Dermis blood vessel endothelial cell (primary cell): ENCODE measurements at places on chromosomes 3 and 15. TPM values are rescaled to one million over a fixed set of nuclear protein-coding genes. Genes with fewer than 3 reads are reported as not detected.

Gene PRSS50
- not detected in 2 replicates for total RNA-seq

DNA sequence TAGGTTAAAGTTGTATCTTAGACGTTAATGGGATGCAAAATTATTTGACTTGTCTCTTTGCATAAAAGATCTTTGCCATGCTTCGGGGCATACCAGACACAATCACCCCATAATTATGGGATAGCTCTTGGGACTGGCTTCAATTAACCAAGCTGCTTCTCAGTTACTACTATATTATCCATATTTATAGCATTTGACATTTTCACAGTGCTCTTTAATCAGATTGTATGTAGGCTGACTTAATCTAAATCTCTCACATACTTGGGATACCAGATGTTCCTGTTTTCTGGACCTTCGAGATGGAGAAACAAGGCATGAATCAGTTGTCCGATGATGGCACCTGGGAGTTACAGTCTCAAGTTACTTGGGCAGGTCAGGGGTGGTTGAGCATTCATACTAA, 27.2 kb upstream of the ABHD17C start:
- no peak for DNase-seq

DNA sequence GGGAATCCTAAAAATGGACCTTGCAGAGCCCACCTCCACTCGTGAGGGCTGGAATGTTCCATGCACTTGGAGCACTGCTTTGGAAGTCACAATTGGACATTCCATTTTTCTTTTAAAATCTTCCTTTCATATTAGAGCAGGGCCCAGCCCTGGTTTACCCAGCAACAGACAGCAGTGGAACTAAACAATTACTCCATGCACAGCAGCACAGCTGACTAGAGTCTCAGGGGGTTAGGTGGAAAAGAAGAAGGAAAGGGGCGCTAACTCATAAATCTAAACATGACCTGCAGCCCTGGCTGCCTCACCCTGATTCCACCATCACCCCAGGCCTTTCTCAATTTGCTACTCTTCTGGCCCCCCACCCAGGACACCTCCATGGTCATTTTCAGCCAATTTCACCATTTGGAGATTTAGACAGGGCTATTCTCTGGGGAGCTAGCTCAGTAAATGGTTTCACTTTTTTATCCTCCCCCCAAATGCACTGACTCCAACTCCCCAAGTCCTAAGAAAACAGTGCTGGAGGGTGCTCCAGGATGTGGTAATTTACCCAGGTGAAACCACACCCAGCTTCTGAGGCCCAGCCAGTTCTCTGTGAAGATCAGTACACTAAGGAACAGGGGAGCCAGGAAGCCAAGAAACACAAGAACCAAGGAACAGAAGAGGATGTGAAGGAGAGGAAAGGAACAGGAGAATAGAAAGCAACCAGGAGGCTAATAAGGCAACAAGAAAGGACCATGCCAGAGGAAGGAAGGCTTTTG, 1.6 kb upstream of the LRRC31 start:
- DNase-seq, result no peak

Gene SLC9A9
- total RNA-seq, result 3.2 and 3.6 TPM in 2 replicates

GRCh38 chr3:45852828-45853227, 10.9 kb upstream of the LZTFL1 start:
- DNase-seq, result no peak

Gene INSYN1
- total RNA-seq, result not detected in 2 replicates

GRCh38 chr3:21703291-21703690, 47.7 kb downstream of the ZNF385D start:
- DNase-seq, result no peak

Gene DET1
- total RNA-seq, result 3.2 and 3.8 TPM in 2 replicates

- no peak for DNase-seq
These were observed 15.8 kb upstream of the ARRDC4 start for GRCh38 chr15:97944724-97945123.

- DNase-seq, result no peak
These were observed 72.2 kb downstream of the ATP8B4 start for GRCh38 chr15:50046867-50047266.

GRCh38 chr3:105513042-105513441, 146.3 kb downstream of the ALCAM start:
- DNase-seq, result no peak

DNA sequence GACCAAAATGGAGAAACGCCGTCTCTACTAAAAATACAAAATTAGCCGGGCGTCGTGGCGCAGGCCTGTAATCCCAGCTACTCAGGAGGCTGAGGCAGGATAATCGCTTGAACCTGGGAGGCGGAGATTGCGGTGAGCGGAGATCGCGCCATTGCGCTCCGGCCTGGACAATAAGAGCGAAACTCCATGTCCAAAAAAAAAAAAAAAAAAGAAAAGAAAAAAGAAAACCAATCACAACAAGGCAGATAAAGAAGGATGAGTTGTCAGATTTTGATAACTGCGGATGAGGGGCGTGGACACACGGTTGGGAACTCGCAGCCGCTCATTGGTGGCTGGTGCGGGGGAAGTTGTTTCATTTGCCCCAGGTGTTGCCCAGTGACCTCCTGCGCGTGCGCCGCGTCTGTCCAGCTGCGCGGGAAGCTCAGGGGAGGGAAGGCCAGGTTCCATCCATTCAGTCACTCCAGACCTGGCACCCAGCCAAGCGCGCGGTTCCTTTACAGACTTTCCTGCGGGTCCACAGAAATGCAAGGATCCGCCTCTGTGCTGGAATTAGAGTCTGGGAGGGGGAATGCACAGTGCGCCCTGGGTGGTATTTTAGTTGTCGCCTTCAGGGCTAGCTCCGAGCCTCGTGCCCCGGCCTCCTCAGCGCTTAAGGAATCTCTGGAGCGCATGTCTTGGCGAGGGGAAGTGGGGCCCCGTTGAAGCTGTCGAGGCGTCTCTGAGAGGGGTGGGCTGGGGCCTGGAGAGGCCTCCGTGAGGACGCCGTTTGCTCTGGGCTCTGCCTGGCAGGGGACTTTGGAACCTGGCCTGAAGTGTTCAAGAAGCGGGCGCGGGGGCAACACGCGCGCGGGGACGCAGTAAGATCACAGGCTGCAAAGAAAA, 708 bp upstream of the GCHFR start:
- DNase-seq, result peak; percentile 71

GRCh38 chr3:39344746-39345344, 15.3 kb downstream of the CCR8 start:
- no peak for DNase-seq

DNA sequence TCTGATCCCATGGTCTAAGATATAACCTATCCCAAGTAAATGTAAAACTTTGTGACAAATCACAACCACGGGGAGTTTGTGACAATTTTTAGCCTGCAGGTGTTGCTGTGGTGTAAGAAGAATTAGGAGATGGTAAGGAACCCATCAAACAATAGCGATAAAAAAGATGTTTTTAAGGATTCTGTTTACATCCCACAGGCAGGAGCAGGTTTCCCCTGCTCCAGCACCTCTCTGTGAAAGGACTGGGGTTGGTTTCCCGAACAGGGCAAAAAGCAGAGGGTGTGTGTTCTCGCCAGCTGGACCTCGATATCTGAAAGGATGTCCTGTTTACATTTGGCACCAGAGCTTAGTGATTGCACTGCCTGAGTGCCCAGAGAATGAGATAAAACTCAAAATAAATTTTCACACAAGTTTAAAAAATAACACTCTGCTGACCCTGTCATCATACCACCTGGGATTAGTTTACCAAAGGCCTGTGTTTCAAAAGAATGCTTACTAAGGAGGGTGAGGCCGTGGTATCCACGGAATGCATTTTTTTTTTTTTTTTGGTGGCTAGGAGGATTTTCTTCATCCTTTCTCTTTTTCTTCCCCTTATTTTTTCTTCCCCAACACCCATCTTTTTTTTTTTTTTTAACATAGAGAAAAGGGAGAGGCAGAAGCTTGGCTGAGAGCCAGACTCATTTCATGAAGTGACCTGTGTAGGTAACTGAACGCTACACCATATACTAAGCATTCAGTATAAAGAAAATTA, 151.8 kb upstream of the DPH6 start:
- peak; percentile 94 for DNase-seq
